ENCODE measurements at places on chromosomes 5 and 9.

GRCh38 chr9:98707166-98708102 lies 1.3 kb downstream of the GABBR2 start:
- no peak for DNase-seq

DNA sequence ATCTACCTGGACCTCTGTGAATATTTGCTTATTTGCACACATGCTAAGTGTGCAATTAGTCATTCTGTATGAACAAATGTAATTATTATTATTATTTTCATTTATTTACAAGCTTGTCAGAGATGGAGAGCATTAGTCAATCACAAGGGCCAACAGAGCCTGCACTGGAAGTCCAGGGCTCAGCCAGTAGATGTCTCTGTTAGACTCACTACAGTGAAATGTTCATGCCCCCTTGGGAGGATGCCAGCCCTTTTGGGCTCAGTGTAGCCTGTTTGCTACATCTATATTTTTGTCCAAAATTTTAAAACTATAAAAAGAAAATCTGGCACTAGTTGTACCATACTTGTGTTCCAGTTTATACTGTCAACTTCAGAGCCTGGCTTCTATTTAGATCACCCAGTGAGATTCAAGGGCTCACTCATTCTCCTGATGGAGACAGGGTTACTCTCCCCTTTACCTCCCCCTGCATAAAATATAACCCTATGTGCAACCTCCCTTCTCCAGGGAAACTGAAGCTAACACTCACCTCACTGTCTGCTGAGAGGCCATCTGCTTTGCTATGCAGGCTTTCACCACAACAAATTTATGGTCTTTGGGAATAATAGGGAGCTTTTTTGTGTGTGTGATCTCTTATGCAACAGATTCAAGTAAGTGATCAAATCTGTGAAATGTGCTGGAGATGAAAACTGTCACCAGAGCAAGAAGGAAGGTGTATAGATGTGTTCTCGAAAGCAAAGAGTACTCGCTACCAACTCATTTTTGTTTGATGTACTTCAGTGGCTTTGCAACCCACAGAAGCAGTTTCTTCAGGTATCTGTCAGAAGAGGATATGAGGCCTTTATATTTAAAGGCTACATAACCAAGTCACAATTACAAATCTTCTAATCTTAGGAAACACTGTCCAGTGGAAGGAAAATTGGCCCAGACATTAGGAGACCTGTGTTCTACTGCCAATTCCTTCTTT lies 99.9 kb upstream of the TLE4 start:
- DNase-seq: no peak

DNA sequence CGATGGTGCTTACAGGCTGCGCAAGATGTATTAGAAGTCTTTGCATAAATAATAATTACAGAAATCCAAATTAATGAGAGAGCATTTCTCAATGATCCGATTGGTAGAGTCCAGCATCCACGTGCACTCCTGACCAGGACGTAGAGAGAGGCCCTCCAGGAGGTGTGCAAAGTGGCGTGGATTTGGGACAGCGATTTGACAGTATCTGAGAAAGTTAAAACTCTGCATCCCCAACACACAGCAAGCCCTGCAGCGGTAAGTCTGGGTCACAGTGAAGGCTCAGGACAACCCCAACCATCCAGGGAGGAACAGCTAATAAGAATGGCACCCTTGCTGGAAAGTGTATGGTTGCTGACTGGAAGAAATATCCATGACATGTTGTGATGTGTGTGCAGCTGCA lies 180.2 kb downstream of the AUH start:
- no peak for DNase-seq

GRCh38 chr5:159163701-159164046 lies 45.7 kb downstream of the RNF145 start:
- DNase-seq: no peak

DNA sequence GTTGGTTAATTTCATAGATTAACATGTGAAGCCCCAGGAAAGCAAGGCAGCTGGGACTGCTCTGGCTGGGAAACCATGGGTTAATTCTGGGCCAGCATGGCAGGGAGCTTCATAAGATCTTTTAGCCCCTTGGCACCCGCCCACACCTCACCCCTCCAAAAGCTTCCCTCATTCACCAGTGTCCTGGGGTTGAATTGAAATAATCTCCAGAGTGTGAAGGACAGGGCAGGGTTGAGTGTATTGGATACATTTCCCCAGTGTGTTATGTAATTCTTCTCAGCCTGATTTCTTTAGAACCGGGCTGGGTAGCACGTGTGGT lies 19.4 kb downstream of the WNT8A start:
- no peak for DNase-seq

- DNase-seq: no peak
These were observed 49.8 kb upstream of the PTPDC1 start for GRCh38 chr9:94034511-94034910.

DNA sequence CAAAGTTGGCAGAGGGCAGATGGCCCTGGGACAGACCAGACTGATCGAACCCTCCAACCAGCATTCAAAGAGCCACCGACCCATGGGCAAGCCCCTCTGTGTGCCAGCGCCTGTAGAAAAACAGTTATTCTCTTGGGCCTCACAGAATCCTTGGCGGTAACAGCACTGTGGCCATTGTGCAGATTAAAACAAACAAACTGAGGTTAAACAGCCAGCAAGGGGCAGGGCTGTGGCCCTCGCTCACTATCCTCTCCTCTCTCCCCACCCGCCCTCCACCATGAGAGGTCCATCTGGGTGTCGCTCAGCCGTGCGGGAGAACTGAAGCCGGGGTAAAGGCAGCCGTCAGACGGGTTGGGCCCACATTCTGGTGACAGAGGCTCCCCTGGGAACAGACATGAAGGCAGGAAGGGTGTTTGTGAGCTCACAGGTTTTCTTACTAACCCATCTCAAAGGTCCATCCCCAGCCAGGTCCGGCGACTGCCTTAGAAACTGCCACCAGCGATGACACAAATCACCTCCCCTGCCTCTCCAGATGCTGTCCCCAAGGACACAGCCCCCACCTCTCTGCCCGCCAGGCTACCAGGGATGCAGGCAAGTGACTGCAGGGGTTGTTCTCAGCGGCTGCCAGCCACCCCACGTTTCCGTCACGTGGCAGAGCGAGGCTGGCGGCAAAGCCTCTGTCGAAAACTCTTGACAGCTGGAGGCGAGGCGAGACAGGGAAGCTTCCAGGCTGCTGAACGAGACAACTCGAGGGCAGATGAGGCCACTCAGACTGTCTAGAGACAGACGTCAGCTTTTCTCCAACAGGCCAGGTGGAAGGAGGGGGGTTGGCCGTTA lies 75.8 kb upstream of the SARDH start:
- no peak for DNase-seq

- no peak for DNase-seq
These were observed 199.7 kb downstream of the GLIS3 start for GRCh38 chr9:4099976-4100735.

DNA sequence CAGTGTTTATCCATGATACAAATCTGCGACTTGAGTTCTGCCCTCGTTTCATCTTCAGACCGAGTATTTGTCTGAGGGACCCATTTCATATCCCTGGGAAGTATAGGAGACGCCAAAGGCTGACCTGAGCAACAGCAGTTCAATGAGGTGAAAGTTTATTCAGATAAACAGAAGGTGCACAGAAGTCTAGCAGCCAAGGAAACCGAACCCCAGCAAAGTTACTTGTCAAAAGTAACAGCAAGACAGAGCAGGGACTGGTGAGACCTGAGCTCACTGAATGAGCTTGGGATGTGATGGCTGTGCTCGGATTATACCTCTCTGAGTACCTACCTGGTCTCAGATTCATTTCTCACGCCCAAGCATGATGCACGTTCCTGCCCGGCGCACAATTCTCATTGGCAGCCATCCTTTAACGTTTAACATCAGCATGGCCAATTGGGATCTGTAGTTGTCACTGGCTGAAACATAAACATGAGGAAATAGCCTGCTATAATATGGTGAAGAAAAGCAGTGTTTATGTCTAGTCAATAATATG lies 599 bp downstream of the LYRM7 start:
- no peak for DNase-seq

DNA sequence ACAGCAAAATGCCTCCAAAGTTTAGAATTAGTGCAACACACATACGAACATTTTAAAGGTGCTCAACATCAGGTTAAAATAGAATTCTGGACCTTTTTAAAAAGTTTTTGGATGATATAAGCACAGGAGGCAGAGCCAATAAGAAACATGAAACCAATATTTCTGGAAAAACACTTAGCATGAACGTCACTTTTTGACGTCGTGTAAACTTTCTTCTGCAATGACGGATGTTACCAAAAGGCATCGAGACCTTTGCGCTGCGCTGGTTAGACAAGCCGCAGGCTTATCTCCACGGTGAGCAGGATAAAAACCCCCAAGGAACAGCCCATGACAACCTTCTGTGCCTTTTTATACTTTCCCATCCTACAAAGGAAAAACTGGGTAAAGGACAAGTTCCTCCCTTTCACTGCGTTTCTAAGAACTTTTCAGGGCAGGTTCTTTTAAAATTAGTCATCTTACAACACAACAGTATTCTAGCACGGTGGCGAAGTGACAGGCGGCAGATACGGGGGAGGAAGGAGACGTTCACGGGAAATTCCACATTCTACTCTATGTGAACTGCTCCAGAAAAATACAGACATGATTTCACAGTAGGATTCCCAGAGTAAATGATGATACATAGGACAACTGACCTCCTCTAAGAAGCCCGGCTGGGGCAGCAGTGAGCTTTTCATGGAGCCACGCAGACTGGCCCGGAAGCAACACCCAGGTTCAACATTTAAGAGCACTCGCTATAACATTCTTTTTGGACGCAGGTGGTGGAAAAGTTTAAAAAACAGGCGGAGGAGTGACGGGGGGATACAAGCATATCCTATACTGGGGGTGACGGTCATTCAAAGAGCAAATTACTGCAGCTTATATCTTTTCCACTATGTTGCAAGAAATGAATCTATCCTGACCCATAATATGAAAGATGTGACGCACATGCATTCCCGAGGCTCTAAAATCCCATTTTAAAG lies 52.4 kb downstream of the USP20 start:
- peak; percentile 56 for DNase-seq

DNA sequence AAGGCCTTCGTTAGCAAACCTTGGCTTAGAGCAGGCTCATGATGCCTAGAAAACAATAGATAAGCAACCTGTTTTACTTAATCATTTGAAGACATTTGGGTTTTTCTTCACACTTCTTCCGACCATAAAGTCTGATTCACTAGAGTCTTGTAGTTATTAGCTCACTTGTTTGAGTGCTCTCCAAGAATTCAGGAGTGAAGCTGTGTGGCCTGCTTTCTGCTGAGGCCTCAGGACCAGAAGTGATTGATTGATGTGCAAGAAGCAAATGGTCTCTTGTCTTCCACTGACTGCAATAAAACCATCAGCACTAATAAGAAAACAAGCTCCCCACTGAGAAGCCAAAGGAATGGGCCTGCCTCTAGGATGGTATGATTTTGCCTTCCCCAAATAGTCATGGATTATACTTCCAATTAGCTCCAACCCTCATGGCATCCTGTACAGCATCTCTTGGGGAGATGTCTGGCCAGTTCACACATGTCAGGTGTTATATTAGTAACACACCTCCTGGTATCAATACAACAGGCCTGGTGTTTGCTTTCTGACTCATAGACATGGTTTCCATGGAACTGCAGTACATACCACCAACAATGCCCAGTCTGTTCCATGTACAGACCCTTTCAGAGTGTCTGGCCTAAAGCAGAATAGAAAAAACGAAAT lies 317.6 kb downstream of the CWC27 start:
- no peak for DNase-seq

GRCh38 chr9:70422371-70423043 lies 8.1 kb upstream of the KLF9 start:
- DNase-seq: no peak

DNA sequence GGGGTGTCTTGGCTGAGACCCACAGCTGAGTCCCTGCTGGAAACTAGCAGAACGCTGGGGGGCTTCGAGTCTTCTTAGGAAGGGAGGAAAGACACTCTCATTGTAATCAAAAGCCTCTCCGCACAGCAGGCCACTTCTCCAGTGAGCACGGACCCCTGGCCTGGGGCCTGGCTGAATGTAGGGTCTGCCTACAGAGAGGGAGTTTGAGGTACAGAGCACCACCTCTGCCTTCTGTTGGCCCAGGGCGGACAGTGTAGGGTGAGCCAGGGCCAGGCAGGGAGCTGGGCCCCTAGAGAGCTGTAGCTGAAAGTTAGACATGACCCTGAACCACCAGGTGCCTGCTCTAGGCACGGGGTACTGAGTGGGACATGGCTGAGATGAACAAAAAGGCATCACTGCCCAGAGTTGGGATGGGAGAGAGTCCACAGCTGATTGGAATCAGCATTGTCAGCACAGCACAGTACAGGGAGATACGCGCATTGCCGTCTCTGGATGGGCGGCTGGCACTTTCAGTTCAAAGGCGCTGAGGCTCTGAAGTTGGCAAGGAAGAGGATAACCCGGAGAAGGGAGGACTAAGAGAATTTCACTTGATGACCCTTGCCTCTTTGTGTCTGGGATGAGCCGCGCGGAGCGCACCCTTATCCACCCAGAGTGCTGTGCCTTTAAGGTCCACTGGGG lies 363 bp upstream of the SLC25A48 start:
- no peak for DNase-seq

DNA sequence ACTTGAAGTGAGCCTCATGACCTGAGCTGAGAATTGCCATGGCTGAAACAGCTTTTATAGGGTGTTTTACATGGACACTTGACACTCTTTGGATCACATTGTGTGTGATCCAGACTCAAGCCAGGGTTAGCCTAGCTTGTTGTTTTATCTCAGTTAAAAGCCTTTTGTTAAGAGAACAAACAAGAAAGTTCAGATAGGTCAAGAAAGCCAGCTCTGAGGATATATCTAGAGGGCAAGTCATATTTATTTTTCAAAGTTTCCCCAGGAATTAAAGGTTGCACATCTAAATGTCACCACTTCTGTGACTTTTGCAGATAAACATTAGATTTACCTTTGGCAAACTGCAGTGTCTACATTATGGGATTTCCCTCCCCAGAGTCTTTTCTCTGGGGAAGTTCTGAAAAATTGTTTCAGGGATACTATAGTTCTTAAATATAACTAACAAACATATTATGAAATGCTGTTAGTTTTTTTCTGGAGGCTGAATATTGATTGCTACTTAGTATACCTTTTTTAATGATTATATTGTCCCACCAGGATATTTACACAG lies 134.5 kb downstream of the C9orf152 start:
- no peak for DNase-seq
